ENCODE measurements at places on chromosomes 12 and 14.
A peak's percentile ranks its signal among the peaks of the same experiment; 100 is the strongest.

DNA sequence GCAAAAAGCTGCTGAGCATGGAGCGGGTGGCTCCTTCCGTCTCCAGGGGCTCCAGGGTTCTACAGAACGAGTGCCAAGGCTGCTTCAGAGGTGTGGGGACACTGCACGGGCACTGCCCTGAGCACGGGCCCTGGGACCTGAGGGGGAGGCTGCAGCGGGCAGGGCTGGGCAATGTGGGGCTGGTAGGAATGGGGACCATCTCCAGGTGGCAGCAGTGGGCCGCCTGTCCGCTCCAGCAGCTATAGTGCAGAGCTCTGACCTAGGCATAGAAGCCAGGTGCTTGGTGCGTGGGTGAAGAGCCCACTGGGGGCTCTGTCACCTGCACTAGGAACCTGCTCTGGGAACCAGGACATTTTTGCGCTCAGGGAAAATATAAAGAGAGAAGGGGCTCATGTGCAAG lies 22.3 kb downstream of the HDAC7 start:
- no peak for DNase-seq

- no peak for DNase-seq
Observed at GRCh38 chr12:123529686-123530085, 3.8 kb downstream of the RILPL1 start.

DNA sequence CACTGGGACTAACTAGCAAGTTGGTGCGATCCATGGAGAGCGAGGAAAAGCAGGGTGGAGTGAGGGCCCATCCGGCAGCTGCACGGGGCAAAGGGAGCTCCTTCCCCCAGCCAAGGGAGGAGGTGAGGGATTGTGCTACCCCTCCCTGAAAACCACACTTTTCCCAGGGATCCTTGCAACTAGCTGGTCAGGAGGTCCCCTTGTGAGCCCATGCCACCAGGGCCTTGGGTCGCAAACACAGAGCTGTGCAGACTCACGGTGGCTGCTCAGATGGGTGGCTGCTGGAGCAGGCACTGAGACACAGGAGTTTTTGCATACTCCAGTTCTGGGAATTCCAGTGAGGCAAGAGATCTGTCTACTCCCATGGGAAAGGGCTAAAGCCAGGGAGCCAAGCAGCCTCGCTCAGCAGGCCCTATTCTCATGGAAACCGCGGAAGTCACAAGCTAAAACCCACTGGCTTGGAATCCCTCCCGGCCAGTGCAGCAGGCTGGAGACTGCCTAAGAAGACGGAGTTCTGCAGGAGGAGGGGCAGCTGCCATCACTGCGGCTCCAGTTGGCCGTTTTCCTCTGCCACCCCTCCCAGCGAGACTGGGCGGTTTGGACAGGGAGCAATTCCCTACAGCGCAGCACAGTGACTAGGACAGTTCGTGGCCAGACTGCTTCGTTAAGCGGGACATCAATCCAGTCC lies 10.9 kb upstream of the ZNF705A start:
- peak; percentile 86 for DNase-seq

DNA sequence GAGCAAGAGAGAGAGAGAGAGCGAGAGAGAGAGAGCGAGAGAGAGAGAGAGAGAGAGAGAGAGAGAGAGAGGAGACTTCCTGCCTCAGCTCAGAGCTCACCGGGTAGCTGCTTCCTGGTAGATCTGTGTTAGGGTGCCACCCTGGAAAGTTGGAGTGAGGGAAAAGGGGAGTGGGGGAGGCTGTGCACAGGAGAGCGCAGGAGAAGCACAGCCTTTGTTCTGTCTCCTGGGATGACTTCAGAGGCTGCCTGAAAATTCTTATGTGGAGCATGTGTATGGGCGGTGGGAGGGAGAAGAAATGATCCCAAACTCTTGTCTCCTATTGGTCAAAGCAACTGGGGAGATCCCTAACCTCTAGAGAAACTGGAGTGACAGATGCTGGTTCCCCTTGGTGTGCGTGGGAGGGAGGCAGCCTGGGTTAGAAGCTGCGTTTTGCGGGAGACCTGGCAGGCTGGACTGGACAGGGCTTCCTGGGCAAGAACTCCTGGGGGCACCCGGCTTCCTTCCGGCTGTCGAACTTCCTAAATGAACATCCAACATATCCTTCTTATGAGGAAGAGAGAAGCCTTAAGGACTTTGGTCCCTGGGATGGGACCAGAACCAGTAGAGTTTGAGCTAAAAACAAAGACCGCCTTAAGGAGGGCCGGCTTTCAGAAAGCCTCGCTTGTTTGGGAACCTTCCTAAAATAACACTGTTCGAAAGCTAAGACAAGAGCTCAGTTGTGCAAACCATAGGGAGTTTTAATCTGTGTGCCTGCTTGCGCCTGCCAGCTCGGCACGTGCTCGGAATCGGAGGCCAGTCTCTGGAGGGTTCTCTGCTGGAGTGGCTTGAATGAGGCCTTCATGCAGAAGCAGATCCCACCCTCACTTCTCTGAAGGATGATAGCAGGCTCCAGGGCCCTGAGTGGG lies 30.4 kb upstream of the BEGAIN start:
- no peak for DNase-seq

GRCh38 chr12:5565933-5566599 lies 134.2 kb downstream of the NTF3 start:
- DNase-seq = peak; percentile 31

DNA sequence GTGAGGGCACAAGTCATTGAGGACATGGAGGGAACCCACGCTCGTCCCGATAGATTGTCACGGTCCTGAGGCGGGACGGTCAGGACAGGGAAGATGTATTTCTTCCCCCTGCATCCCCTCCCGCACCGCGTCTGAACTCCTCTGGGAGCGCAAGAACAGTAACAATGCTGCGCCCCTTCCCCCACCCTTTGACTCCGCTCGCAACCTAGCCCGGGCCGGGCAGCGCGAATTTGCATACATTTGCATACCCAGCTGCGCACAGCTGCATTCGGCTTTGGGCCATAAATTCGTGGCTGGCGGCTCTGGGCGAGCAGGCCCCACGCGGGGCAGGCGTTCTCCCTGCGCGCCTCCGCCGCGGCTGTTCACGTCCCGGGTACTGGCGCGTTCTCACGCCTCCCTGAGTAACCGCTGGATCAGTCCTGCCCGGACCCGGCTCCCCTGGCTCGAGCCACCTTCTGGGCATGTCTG lies 29.0 kb upstream of the SMUG1 start:
- DNase-seq = no peak

- DNase-seq = no peak
Observed at GRCh38 chr12:54195737-54196347, 7.1 kb upstream of the SMUG1 start.

- DNase-seq = no peak
Observed at GRCh38 chr12:122050706-122051105, 27.9 kb upstream of the MLXIP start.

DNA sequence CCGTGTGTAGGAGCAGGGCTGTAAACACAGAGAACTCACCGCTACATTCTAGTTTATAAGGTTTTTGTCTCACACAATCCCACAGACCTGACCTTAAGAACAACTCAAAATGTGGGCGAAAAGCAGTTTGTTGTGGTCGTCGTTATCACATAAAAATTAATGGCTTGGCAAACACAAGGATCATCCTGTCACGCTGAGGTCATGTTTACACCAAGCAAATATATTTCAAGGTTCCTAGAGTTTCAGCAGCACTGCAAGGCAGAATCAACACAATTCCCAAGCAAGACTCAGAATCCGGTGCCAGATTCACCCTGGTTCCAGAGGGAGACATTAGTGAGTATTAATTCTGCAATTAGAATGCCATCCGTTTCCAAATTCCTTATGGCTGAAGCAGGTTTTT lies 30.1 kb upstream of the MAP1LC3B2 start:
- peak; percentile 82 for DNase-seq

- DNase-seq = no peak
Observed at GRCh38 chr14:99461411-99462085, 19.1 kb downstream of the SETD3 start.

GRCh38 chr12:5220835-5221234 lies 177.2 kb downstream of the KCNA5 start:
- no peak for DNase-seq

DNA sequence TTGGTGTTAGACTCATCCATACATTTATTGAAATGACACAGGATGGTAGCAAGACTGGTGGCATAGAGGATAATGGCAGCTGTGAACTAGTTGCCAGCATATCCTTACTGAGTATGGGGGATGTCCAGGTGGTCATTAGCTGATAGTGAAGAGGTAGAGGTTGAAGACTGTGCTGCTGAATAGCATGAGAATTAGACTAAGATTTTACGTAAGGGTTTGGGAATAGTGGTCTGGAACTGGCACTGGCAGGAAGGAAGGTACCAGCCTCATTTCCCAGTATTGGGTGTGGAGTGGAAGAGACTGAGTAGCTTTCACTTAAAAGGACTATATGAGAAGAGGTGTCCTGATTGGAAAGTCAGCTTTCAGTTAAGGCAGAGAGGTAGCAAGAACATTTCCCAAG lies 6.5 kb downstream of the ERC1 start:
- DNase-seq = no peak

- DNase-seq = no peak
Observed at GRCh38 chr12:28191051-28192048, 1.1 kb downstream of the CCDC91 start.

GRCh38 chr14:83568141-83568540 lies 1961.8 kb upstream of the FLRT2 start:
- no peak for DNase-seq

GRCh38 chr14:85471744-85472143 lies 58.2 kb upstream of the FLRT2 start:
- DNase-seq = peak; percentile 62

GRCh38 chr14:104334424-104335161 lies 196.2 kb downstream of the KIF26A start:
- DNase-seq = no peak

DNA sequence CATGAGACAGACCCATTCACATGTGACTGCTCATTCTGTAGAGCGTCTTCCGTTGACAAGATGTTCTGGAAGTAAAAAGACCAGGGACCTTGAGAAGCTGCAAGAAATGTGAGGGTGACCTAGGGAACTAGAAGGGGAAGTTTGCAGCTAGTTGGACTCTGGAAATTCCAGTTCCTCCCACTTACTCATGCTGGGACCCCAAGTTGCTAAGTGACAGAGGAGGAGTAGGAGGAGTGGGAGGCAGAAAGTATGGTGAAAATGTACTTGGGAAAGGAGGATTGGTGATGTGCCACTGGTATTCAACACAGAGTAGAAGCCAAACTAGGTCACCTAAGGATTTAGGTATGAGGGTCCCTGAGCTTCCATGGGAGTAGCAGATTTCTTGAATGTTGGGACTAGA lies 132.4 kb downstream of the KCNA5 start:
- DNase-seq = no peak

GRCh38 chr12:74537707-74538385 lies at the start of gene ATXN7L3B:
Gene ATXN7L3B, plus strand, starts transcription at chr12:74537835. Its CDS starts 278 bp downstream, at chr12:74538113.
- peak; percentile 69 for DNase-seq

GRCh38 chr12:52203079-52203921 lies 11.5 kb upstream of the KRT80 start:
- no peak for DNase-seq

GRCh38 chr12:127399451-127399850 lies 867.5 kb upstream of the TMEM132C start:
- no peak for DNase-seq

- no peak for DNase-seq
Observed at GRCh38 chr12:49342914-49343731, 3.6 kb upstream of the DNAJC22 start.

DNA sequence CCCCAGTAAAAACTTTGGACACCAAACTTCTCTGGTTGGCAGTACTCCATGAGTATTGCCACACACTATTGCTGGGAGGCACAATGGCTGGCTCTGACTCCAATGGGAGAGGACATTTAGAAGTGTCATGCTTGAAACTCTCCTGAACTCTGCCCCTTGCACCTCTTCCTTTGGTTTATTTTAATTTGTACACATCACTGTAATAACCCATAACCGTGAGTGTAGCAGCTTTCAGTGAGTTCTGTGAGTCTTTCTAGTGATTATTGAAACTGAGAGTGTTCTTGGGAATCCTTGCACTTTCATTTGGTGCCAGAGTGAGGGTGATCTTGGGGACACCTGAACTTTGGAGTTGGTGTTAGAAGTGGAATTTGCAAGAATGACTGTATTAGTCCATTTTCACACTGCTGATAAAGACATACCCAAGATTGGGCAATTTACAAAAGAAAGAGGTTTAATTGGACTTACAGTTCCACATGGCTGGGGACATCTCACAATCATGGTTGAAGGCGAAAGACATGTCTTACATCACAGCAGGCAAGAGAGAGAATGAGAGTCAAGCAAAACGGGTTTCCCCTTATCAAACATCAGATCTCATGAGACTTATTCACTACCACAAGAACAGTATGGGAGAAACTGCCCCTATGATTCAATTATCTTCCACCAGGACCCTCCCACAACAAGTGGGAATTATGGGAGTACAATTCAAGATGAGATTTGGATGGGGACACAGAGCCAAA lies 41.3 kb upstream of the CEP83 start:
- DNase-seq = no peak

DNA sequence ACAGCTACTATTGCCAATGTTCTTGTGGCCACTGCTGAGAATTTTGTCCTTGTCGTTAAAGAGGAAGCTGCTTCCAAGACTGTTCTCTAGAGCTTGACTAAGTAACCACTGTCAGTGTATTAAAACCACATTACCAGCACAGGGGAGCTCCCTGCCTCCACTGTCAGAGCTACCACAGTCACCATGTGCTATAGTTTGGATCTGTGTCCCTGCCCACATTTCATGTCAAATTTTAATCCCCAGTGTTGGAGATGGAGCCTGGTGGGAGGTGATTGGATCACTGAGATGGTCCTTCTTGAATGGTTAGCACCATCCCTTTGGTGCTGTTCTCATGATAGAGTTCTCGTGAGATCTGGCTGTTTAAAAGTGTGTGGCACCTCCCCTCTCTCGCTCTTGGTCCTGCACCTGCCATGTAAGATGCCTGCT lies 23.2 kb upstream of the RAP1B start:
- DNase-seq = no peak

- no peak for DNase-seq
Observed at GRCh38 chr12:7375145-7375543, 68.8 kb downstream of the CD163L1 start.

- DNase-seq = no peak
Observed at GRCh38 chr12:101832030-101832429, 1.3 kb upstream of the GNPTAB start.

GRCh38 chr14:71372411-71372838 lies 465.2 kb downstream of the PCNX1 start:
- DNase-seq = peak; percentile 68

DNA sequence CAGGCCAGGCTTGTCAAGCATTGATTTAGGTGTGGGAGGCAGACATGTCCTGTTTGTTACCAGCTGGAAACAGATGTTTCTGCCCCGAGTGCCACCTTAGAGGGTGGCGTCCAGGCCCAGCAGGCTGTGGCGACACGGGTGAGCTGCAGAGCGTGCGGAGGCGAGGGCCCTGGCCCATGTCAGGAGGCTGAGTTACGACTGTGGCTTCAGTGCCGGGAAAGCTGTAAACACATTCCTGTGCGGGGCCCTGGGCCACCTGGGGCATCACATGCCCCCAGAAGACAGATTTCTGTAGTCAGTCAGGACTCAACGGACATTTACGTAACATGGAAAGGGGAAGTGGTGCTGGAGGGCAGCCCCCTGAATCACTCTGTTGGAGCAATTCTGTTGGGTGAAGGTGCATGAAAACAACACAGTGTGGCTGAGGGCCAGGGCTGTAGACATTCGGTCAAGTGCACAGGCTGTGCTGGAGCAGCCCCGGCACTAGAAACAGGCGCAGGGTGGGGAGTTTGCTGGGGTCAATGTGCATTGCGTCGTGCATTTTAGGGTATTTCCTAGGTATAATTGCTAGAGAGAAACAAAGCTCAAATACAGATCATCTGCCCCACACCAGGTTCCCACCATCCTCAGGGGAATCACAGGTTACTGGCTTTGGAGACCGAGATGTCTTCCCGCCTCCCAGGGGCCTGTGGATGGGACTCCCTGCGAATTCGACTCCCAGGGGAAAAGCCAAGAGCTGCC lies 291.8 kb downstream of the TMEM121 start:
- no peak for DNase-seq

GRCh38 chr14:97866195-97866594 lies 1069.0 kb downstream of the VRK1 start:
- DNase-seq = no peak
